ENCODE measurements at places on chromosomes 7 and 10.

DNA sequence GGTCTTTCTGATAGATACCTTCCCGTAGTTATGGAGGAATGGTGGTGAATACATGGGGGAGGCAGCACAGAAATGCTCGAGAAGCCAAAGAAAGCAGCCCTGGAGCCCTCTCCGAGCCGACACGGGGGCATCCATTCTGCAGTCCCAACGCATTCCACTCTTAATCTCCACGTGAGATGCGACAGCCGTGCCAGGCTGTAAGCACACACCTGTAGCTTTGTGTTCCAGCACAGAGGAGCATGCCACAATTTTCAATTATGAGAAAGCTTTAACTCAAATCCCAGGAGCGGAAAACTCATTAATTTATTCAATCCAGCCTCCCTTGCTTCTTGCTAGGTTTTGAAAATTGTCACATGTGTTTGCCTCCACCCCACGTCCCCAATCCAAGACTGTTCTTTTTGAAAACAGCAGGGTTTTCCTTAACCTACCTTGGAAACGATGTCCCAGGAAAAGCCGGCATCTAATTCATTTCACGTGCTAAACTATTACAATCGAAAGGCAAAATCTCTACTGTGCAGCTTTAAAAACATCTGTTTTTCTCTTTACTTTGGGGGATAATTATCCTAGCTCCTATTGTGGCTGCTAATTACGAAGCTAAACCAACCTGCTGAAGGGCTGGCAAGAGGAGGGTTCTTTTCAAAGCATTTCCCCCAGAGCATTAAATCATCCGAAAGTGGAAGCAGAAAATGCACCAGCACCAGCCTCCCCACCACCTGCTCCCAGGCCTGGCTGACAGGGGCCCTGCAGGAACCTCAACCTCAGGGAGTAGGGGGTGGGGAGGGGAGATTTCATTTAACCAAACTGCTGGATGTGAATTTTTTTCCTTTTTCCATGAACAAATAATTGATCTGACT lies 56.0 kb upstream of the CHST15 start:
- DNase-seq = no peak

- no peak for DNase-seq
Observed at GRCh38 chr10:58473976-58474375, 38.7 kb upstream of the BICC1 start.

GRCh38 chr10:24651923-24652322 lies 71.8 kb downstream of the ARHGAP21 start:
- DNase-seq = no peak

DNA sequence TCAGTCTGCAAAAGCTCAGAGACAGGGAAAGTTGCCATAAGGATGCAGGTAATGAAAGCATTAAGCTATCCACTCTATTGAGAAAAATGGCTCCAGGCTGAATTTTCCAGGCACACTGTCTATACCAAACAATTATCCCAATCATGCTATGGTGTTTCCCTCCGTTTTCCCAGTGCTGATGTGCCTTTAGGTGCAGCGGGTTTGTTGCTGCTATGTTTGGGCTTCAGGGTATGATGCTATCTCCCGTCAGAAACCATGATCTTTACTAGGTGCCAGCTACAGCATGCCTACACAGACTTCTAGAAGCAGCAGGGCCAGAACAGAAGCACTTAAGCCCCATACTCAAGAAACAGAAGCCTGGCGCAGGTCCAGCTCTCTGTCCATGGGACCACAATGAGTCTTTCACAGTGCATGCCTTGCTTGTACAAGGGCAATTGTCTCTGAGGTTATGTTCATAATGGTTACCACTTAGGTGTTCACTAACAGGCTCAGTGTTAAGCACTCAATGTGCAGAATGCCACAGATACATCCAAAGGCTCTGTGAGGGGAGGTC lies 19.4 kb downstream of the STEAP1B start:
- DNase-seq = no peak
